ENCODE measurements at places on chromosomes 1 and 21. TPM values are rescaled to one million over a fixed set of nuclear protein-coding genes. Genes with fewer than 3 reads are reported as not detected.

The CIART gene
- total RNA-seq: 10.6 TPM

- H3K36me3 ChIP-seq: no peaks in the 10 kb centered on the region
- H3K4me3 ChIP-seq: no peak overlapping the region
- no peaks in the 10 kb centered on the region for H3K4me1 ChIP-seq
- no peaks in the 10 kb centered on the region for H3K27me3 ChIP-seq
- H3K27ac ChIP-seq: no peak overlapping the region
Measured at GRCh38 chr1:50841791-50842387, 118.2 kb downstream of the FAF1 start.

DNA sequence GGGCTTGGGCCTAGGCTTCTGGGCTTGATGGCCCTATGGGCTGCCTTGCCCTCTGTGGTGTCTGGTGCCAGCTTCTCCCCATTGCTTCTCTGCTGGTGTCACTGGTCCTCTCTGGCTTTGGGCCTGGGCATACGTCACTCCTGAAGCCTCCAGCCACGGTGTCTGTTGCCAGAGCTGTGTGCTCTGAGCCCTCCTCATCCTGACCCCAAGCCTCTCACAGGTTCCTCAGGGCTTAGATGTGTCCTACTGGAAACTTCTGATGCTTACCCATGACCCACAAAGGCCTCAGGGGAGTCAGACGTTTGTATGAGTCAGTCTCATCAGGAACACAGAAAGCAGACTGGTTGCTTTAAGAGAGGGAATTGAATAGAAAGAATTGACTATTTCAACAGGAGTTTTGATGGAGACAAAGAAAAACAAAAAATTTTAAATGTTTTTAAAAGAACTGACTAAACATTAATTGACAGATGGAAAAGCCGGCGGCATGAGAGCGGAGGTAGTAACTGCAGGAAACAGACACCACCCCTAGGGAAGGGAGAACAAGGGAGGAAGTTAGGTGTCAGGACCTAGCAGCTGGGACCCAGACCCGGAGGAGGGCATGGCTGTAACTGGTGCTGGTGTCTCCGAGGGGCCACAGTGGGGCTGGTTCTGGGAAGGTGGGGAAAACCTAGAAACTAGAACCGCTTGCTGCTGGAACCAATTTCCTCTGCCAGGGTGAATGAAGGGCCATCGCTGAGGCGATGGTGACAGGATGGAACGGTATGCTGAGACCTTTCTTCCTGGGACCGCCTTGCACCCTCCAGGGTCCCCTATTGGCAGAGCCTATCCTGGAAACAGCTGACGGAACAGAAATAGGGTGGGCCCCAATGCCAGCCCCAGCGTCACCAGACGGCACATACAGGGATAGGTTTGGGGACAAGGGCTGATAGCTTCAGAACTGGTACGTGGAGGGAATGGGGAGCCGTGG, 40.0 kb upstream of the CITED4 start:
- H3K4me1 ChIP-seq: no peaks in the 10 kb centered on the region
- peak overlapping the region; percentile 14 for H3K27ac ChIP-seq
- no peaks in the 10 kb centered on the region for H3K27me3 ChIP-seq
- peak; percentile 34 for DNase-seq
- no peak overlapping the region for H3K4me3 ChIP-seq

DNA sequence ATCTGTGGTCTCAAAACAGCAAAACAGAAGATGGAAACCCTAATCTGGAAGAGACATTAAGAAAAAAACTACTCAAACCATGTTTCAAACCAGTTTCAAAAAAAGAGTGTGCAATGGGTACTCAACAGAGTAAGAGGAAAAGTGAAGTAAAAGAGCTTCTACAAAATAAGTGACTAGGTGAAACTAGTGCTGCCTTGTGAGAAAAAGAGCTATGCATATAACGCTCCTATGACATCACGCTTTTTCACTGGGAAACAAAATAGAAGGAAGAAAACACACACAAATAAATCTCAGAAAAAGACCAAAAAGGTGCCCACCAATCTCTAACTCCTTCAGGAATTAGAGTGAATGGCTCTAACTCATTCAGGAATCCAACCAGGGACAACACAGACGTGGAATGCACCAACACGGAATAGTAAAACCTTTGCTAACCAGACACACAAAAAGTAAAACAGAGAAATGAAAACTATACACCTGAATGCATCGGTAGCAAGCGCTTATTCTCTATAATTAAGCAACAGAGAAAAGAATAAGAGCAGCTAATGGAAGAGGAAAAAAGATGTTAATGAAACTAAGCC, 1.3 kb downstream of the FOXJ3 start:
- H3K27ac ChIP-seq: peak overlapping the region; percentile 95
- H3K4me3 ChIP-seq: peak overlapping the region; percentile 100
- no peaks in the 10 kb centered on the region for H3K36me3 ChIP-seq
- no peaks in the 10 kb centered on the region for H3K27me3 ChIP-seq
- no peak for DNase-seq

GRCh38 chr1:3369446-3370076, 84.9 kb upstream of the ARHGEF16 start:
- no peaks in the 10 kb centered on the region for H3K27me3 ChIP-seq
- peaks cover 48% of the 10 kb centered on the region for H3K4me1 ChIP-seq
- DNase-seq: peak; percentile 71
- no peaks in the 10 kb centered on the region for H3K36me3 ChIP-seq
- H3K27ac ChIP-seq: peak overlapping the region; percentile 85
- no peak overlapping the region for H3K4me3 ChIP-seq

DNA sequence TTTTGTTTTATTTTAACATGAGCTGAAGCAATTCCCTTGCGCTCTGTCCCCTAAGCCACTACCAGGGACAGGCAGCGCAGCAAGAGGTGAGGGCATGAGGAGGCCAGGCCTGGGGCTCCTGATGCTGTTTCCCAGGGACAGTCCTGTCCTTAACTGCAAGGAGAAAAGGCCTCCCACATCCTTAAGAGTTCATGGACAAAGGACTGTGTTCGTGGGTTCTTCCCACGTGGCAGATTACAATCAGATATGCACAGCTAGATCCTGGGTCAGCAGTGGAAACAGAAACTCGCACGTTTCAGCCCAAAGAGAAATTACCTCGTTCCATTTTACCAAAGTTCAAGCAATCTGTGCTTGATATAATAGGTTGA, 85.8 kb downstream of the MIS18A start:
- H3K4me3 ChIP-seq: no peak overlapping the region
- no peaks in the 10 kb centered on the region for H3K36me3 ChIP-seq
- no peaks in the 10 kb centered on the region for H3K4me1 ChIP-seq

DNA sequence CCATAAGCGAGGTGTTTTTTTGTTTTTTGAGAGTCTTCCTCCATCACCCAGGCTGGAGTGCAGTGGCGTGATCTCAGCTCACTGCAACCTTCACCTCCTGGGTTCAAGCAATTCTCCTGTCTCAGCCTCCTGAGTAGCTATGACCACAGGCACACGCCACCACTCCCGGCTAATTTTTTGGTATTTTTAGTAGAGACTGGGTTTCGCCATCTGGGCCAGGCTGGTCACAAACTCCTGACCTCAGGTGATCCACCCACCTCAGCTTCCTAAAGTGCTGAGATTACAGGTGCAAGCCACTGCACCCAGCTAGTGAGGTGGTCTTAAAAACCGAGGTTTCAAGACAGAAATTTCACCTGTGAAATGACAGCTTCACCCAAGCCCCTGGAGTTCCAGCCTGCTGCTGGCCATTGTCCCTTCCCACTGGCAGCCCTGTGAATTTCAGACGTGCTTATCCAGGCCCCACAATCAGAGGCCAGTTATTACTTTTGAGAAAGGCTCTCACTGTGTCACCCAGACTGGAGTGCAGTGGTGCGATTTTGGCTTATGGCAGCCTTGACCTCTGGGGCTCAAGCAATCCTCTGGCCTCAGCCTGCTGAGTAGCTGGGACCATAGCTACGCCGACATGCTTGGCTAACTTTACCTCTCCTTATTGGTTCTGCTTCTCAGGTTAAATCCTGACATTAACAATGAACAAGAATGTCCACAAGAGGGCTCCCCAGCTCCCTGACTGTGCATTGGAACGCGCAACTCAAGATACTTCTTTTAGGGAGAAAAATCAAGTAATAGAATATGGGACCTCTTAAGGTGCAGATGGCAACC, 19.4 kb downstream of the ENO1 start:
- no peak overlapping the region for H3K27ac ChIP-seq
- no peak overlapping the region for H3K4me3 ChIP-seq
- no peaks in the 10 kb centered on the region for H3K27me3 ChIP-seq

The ADAM30 gene
- total RNA-seq: 13.1 TPM

The GJA4 gene
- 11.3 TPM for total RNA-seq

GRCh38 chr1:167472752-167473521, 45.4 kb downstream of the CD247 start:
- no peak overlapping the region for H3K27ac ChIP-seq
- no peak overlapping the region for H3K4me3 ChIP-seq
- DNase-seq: no peak
- H3K27me3 ChIP-seq: no peaks in the 10 kb centered on the region

The AMPD1 gene
- 0.12 TPM for total RNA-seq

The RGS16 gene
- total RNA-seq: 0.93 TPM

The ZBTB8A gene
- total RNA-seq: 10.6 TPM

GRCh38 chr1:157270705-157271274, 132.6 kb upstream of the ETV3 start:
- H3K27ac ChIP-seq: no peak overlapping the region
- H3K4me3 ChIP-seq: no peak overlapping the region
- DNase-seq: no peak
- H3K36me3 ChIP-seq: no peaks in the 10 kb centered on the region
- H3K27me3 ChIP-seq: no peaks in the 10 kb centered on the region
- H3K4me1 ChIP-seq: no peaks in the 10 kb centered on the region

DNA sequence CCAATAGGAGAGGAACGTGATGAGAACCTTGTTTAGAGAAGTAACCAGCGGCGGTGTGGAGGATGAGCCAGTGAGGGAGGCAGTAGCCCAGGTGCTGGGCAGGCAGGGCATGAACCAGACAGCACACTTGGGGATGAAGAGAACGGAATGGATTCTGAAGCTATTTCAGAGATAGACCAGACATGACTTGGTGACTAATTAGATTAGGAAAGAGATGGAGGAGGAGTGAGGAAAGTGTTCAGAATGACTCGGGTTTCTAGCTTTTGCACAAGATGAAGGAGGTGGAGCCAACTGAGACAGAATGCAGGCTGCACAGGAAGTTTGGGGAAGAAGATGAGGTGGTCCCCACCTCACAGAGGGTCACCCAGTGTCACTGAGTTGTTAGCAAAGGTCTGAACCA, 5.1 kb downstream of the PEF1 start:
- DNase-seq: no peak
- H3K36me3 ChIP-seq: no peaks in the 10 kb centered on the region
- no peaks in the 10 kb centered on the region for H3K27me3 ChIP-seq
- no peak overlapping the region for H3K27ac ChIP-seq

The TMPRSS15 gene
- total RNA-seq: 0.68 TPM

GRCh38 chr1:161225178-161225533, 704 bp upstream of the TOMM40L start:
- DNase-seq: no peak
- H3K27ac ChIP-seq: no peak overlapping the region
- no peaks in the 10 kb centered on the region for H3K27me3 ChIP-seq
- H3K36me3 ChIP-seq: no peaks in the 10 kb centered on the region
- no peak overlapping the region for H3K4me3 ChIP-seq

DNA sequence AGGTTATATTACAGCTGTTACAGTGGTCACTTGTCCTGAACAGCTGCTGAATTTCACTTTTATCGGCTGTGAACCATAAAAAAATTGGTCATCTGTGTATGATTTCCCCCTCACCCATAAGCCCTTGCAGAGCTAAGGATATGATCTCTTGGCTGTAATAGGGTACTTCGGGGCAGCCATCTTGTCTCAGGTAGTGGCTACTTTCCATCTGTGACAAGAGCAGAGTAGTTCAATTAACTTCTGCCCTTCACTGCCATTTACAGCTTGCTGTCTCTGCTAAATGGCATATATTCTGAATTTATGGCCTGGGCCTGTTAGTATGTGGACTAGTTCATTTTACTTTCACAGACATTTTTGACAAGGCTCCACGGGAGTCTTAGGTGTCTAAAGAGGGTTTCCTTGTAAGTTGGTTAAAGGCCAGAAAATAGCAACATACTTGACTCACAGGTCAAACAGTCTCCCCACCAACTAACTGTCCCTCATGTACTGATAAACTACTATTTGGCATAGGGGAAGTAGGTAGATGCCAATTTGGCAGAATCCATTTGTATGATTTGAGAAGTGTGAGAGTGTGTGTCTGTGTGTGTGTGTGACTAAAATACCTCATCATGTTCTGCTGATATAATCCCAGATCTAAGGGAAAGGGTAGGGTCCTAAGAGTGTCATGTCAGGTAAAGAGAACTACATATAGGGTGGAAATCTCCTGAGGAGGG, 151.6 kb downstream of the KCTD3 start:
- H3K27ac ChIP-seq: no peak overlapping the region
- DNase-seq: no peak

The LCE1F gene
- total RNA-seq: not detected

- H3K36me3 ChIP-seq: no peaks in the 10 kb centered on the region
- no peaks in the 10 kb centered on the region for H3K27me3 ChIP-seq
- H3K4me1 ChIP-seq: no peaks in the 10 kb centered on the region
Measured at GRCh38 chr1:115467196-115467595, 129.1 kb upstream of the NGF start.
